GM04503 (cell line): ENCODE measurements at places on chromosomes 2 and 18.

- no peak for DNase-seq
Measured at GRCh38 chr2:108909275-108909823, 79.7 kb downstream of the EDAR start.

DNA sequence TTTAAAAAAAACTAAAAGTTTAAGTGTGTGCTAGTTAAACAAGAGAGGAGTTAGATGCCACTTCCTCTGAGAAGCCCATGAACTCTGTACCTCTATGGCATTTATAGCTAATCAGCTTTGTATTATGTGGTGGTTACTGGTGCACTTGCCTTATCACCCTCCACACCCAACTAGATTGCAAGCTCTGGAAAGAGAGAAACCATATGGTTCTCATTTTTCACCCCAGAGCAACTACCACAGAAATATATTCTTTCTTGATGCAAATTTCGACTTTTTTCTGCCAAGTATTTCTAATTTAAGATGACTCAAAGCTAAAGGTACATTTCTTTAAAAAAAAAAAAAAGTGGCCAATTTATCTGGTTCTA lies 24.2 kb downstream of the RAPH1 start:
- DNase-seq: no peak

DNA sequence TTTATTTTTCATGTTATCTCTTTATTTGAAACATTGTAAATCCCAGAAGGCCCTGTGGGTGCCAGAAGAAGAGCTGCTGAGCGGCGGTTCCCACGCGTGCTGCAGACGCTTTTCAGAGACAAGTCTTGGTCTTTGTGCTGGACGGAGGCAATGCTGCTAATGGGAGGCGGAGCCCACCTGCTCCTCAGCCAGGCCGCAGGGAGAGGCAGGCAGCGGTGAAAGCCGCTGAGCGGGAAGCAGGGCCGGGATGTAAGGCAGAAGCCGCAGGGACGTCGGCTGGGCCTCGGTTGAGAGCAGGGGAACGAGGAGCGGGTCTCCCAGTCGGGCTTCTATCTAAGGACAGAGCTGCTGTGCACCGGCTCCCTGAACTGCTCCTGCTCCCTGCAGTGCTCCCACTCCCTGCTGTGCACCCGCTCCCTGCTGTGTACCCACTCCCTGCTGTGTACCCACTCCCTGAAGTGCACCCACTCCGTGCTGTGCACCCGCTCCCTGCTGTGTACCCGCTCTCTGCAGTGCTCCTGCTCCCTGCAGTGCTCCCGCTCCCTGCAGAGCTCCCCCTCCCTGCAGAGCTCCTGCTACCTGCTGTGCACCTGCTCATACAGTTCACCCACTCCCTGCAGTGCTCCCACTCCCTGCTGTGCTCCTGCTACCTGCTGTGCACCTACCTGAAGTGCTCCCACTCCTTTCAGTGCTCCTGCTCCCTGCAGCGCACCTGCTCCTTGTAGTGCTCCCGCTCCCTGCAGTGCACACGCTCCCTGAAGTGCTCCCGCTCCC lies 16.4 kb downstream of the TMEM18 start:
- no peak for DNase-seq

- DNase-seq: no peak
Measured at GRCh38 chr18:66344227-66344626, 259.7 kb downstream of the CDH19 start.

DNA sequence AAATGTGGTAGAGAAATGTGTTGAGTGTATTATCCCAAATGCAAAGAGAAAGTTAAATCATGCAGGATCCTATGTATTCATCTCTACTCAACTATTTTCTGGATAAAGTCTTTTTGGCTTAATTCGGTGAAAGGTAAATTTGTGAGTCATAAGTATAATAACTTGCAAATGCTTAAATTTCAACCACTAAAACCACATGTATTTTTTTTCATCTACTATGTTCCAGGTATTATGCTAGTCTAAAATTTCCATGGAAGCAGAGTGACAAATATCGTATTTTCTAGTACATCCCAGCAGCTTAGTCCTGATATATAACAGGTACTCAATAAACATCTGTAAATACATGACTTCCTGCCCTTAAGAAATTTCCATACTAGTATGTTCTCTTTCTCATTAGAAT lies 6.2 kb downstream of the ALS2 start:
- no peak for DNase-seq

DNA sequence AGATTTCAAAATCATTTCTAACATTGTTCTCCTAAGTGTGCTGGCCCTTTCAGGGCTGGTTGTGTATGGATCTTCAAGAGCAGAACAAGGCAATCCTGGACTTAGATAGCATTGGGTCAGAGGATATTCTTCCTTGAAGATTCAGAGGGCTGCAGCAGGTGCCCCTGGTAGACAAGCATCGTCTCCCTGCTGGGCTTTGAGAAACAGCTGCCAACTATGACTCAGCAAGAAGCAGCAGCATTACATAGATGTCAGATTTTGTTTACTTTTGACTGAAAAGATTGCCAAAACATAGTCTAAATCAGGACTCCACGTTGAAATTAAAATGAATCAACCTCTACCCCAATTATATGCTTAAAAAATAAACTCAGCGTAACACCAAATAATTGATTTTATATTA lies 618.8 kb downstream of the SOCS6 start:
- no peak for DNase-seq

- DNase-seq: no peak
Measured at GRCh38 chr2:219266886-219267285, 12.3 kb upstream of the DNAJB2 start.

- no peak for DNase-seq
Measured at GRCh38 chr2:68829749-68830148, 41.4 kb downstream of the BMP10 start.

- DNase-seq: no peak
Measured at GRCh38 chr2:46489423-46490174, 10.2 kb downstream of the TMEM247 start.

DNA sequence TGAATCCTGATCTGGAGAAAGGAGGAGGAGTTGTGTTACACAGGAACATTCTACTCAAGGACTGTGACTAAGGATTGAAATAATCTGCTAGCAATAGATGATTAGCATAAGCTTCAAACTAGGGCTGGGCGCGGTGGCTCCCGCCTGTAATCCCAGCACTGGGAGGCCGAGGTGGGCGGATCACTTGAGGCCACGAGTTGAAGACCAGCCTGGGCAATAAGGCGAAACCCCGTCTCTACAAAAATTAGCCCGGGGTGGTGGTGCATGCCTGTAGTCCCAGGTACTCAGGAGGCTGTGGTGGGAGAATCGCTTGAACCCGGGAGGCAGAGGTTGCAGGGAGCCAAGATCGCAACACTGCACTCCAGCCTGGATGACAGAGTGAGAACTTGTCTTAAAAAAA lies 1.5 kb downstream of the TRMT61B start:
- no peak for DNase-seq

DNA sequence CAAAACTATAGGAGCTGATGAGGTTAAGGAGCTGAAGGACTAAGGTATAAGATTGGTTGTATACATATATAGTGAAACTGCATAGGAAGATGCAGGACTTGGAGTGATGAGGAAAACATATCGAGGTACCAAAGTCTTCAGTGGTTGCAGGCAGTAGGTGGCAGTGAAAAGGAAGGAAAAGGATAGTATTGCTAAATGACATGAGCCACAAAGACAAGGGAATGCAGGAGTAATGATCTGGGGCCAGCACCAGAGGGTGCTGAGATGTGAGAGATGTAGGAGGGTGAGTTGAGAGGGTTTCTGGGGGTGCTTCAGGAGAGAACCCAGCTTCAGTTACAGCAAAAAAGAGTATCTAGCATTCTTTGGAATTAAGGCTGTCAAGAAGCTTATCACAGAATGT lies 172.2 kb upstream of the MYO3B start:
- no peak for DNase-seq

DNA sequence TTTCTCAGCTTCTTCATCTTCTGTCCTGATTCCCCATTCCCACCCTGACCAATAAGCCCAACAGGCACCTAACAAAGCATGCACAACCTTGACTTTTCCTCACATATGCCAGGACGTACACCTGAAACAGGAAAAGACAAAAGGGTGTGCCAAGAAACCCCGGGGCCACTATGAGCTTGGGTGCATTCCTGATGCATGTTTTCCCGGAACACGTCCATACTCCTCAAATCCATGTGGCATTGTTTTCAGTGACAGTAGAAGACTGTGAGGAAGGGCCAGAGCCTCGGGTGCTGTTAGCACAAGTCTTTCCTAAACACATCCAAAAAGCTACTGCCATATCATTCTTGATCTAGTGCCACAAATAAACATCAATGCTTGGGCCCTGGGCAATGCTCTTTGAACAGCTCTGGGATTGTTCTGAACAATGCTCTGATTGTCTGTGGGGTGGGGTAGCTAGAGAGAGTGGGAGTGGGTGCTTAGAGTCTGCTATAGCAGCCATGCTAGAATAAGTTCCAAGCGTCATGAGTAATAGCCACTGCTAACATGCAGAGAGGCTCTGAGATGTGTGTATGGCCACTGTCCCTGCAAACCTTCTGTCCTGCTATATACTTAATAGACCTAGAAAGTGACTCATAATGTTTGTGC lies 181.7 kb upstream of the CRIM1 start:
- no peak for DNase-seq
